Suppressor macrophage treated with lipopolysaccharide for 4 hours (primary cell): ENCODE measurements at places on chromosomes 2 and 18.

GRCh38 chr2:30165617-30166016 lies 18.8 kb downstream of the YPEL5 start:
- DNase-seq: no peak

- no peak for DNase-seq
Observed at GRCh38 chr2:109239720-109240119, 110.7 kb downstream of the SH3RF3 start.

GRCh38 chr2:226001716-226002115 lies 602.2 kb downstream of the NYAP2 start:
- no peak for DNase-seq

DNA sequence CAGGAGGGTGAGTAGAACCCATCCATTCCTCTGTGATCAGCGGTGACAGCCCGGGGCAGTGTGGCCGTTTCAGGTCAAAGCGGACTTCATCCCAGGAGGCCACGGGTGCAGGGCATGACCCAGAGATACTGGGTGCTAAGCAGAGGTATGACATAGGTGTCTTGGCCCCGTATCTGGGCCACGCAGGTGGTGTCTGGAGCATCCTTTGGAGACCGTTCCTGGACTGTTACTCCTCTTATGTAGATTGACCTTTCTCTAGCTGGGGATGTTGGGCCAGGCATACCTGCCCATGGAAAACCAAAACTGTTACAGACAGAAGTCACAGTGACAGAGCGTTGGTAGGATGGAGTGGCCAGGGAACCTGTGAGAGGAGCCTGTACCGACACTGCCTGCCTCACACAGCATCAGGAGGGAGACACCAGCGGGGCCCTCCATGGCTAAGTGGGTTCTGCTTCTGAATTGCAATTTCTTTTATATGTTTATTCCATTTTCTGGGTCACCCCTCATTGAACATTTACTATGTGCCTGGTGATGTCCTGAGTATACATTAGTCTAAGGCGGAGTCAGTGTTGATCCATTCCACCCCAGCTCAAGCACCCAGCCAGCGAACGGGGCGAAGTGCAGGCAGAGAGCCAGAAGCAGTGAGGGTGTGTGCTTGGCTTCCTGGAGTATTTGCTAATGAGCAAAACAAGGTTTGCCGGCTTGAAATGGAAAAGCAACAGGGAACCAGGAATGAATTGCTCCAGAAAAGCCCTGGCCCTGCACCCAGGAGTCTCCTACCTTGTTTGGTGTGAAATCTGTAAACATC lies 141.7 kb downstream of the SH3RF3 start:
- DNase-seq: no peak

DNA sequence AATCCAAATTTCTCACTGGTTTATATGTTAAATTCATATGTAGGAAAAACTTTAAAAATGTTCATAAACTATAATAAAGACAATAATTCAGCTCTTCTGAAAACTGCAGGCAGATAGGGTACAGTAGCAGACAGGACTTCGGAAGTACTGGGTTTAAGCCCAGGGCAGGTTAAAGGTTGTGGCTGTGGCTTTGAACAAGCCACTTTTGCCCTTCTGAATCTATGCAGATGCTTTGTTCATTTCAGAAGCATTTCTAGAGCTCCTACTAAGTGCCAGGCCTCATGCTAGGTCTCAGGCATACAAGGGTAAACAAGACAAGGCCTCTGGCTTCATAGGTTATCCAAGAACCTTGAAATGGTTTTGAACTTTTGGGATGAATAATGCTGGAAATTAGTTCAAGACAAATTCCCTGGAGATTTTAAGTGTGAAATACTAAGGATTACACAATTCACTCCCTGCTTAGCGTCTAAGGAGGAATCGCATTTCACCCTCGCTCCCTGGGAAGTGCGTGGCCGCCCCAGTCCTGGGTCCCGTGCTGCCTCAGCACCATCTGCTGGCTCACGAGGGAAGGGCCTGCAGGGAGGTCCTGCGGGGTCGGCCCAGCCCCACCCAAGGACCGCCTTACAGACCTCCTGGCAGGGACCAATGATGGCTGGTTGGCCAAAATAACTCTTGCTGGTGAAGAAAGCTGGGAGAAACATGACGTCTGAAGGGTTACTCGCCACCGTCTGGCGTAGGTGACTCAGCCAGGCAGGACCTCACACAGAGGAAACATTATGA lies 67.7 kb upstream of the L3MBTL4 start:
- peak; percentile 49 for DNase-seq

DNA sequence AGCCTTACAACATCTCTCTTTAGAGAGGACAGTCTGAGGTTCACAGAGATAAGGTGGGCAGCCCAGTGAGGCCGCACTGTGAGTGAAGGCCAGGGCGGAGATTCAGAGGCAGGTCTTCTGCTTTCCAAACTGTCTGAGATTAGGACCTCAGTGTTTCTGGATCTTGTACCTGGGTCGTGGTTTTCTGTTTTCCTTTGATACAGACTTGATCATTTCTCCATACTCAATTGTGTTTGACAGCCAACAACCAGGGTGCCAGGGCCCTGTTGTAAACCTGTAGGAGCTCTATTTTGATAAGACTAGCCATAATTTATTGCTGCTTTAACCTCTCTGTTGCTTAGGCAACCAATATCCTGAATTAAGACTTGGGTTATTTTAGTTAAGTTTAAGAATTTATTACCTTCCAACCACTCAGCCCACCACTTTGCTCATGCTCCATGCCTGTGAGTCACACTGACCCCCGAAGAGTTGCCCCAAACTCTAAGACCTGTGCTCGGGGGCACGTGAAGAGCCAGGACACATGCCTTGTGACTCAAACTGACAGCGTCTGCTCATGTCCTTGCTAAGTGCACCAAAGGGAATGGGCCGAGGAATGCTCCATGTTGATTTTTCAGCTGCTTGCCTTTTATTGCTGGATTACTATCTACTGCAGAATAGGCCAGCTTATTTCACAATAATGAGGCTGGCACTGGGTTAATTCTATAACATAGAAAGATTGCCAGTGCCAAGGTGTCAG lies 248.6 kb downstream of the BCL2 start:
- no peak for DNase-seq

DNA sequence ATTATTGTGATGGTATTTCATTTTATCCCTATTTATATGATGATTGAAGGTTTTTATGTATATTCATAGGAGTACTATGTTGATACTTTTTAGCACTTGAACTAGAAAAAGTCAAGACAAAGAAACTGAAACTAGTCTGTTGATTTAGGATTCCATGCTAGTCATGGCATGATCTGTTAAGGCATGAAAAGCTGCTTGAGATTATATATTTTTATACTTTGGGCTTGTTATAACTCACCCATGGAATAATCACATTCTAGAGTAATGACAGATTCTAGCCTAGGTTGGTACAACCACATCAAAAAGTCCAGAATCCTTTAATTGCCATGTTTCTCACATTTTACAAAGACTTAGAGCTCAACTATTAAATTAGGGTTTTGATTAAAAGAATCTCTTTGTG lies 472.6 kb upstream of the CELF4 start:
- no peak for DNase-seq

DNA sequence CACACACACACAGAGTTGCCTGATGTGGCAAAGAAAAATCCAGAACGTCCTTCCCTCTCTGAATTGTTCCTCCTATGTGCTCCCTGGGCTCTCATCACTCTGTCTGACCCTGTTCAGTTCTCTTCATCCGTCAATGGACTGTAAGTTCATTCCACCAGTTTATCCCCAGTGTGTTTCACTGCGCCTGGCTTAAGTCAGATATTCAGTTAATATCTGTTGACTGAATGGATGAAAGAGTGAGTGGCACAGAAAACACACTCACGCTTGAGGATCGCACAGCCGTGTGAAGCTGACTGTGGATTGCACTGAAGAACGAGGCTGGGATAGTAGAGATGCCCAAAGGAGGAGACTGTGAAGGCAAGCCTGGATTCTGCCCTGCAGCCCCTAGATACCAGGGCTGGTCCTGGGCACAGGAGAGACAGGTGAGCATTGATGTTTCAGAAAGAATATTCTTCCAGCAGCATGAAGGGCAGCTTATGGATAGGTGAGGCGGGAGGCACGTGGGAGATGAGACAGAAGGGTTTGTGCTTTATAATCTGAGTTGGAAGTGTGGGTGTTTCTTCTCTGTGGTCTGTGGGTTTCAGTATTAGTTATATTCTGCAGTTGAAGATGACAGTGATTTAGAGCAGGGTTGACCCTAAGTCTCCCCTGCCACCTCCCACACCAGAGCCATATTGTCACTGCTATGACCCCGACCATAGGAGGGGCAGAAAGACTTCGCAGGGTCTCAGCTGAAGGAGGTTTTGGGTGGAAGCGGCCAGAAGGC lies 129.9 kb downstream of the SOCS6 start:
- DNase-seq: no peak

DNA sequence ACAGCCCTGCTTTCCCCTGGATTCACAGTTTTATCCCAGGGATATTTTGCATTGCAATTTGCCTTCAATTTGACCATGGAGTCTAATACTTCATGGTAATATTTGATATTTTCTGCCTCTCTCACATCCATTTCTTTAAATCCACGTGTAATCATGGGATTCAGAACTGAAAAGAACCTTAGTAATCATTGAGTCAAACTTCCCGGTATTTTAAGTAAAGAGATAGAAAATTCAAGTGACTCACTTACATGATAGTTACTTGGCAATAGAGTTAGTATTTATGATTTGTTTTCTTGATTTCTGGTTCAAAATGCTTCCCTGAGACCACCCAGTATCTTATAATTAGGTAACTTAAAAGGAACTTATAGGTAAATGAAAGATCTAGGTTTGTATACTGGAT lies 33.7 kb upstream of the CDC42EP3 start:
- DNase-seq: no peak

- DNase-seq: no peak
Observed at GRCh38 chr2:164032995-164033394, 297.2 kb upstream of the FIGN start.

GRCh38 chr2:10949835-10950234 lies 38.1 kb downstream of the KCNF1 start:
- no peak for DNase-seq

DNA sequence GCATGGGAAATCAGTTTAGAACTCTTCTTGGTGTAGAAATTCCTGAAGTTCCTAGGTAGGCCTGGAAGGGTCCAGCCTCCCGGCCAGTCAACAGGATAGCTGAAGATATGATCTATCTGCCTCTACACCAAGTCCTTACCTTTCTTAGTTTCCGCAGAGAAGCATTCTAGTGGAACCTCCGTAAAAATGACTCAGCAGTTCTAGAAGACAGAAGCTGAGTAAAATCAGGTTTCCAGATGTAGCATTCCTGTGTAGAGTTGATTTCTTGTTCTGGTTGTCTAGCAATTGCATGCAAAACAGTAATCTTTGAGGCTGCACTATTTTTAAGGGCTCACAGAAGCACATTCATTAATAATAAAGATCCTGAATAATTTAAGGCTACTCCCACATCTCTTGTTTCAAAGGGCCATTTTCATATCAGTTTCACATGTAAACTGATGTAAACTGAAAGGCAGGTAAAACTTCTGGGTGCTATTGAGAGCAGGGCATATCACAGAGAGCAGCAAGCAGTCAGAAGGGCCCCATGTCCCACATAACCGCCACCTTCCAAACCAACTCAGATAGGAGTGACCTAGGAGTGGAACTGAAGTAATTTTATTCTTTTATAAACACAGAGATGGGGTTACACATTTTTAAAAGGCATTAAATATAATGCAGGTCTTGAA lies 3.2 kb upstream of the DYTN start:
- DNase-seq: no peak

- peak; percentile 3 for DNase-seq
Observed at GRCh38 chr18:62140259-62140658, 46.6 kb downstream of the PIGN start.

DNA sequence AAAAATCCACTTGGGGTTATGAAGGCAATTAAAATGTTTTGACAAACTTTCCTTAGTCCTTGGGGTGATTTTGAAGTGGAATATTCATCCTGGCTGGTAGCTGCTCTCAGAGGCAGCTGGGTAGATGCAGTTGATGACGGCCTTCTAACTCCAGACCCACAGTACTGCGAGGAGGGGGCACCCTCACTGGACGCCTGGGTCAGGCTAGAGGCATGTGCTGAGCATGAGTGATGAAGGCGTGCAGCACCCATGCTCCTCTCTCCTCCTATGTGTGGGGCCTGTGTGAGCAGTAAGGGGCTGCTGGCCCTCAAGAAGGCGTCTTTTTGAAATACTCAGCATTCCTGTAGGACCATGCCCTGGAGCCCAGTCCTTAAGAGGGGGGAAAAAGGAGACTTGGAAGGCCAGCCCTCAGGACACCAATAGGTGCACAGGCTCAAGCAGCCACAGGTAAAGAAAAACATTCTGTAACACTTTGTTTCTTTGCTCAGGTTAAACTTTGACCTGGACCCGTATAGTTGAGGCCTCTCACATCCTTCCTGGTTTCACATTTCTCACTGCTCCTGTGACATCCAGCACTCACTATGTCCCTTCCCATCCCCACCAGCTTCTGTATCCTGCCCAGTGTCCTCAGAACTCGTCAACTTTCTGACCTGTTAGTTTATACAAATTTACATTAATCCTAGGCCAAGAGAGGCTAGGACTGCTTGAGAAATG lies 64.4 kb downstream of the CD8B2 start:
- DNase-seq: no peak

DNA sequence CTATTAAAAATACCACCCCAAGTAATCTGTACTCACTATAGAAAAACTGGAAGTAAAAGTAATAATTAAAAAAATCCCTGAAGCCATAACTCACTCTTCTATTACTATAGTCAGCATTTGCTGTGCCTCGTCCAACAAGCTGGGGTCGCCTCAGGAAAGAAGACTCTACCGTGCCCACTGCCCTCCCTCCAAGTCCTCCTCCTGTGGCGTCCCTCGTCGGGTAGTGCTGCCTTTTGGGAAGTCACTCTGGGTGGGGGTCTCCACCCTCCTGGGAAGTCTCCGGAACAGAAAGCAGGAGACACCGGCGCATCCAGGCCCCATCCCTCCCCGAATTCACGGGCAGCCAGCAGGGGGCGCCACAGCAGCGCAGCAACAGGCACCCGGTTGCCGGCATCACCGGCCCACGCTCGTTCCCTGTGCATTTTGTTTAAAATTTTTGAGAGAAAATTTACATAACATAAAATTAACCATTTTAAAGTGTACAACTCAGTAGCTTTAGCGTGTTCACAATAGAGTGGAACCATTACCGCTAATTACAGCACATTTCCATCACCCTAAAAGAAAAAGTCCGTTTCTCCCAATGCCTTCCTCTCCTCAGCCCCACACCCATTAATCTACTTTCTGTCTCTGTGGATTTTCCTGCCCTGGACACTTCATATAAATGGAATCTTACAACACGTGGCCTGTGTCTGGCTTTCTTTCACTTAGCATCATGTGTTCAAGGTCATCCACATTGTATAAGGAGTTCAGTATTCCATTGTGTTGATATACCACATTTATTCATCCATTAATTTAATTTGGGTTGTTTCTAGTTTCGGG lies 62.2 kb downstream of the ADNP2 start:
- DNase-seq: peak; percentile 50

- DNase-seq: peak; percentile 3
Observed at GRCh38 chr2:209579230-209579749, 155.4 kb downstream of the MAP2 start.

GRCh38 chr2:9973690-9974089 lies 22.2 kb downstream of the GRHL1 start:
- peak; percentile 38 for DNase-seq
